Activated B cell treated with CpG ODN at 0.5 μM for 24 hours (primary cell): ENCODE measurements at places on chromosomes 16 and 17.

DNA sequence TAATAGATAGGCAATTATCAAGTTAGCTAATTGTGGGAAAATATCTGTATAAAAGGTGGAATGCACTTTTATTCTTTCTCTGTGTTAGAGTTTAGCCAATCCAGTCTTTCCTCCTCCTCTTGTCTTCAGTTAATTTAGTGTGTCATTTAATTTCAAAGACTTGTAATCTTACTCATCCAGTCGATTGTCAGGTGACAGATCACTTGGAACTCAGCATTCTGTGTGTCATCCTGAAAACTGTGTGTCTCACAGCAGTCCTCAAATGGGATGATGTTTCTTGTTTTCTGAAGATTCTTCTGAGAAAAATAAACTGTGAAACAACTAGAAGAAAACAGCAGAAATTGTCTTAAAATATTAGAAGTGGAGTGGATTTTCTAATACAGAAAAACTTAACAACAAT lies 290 bp upstream of the KRTAP4-1 start:
- no peak for DNase-seq

DNA sequence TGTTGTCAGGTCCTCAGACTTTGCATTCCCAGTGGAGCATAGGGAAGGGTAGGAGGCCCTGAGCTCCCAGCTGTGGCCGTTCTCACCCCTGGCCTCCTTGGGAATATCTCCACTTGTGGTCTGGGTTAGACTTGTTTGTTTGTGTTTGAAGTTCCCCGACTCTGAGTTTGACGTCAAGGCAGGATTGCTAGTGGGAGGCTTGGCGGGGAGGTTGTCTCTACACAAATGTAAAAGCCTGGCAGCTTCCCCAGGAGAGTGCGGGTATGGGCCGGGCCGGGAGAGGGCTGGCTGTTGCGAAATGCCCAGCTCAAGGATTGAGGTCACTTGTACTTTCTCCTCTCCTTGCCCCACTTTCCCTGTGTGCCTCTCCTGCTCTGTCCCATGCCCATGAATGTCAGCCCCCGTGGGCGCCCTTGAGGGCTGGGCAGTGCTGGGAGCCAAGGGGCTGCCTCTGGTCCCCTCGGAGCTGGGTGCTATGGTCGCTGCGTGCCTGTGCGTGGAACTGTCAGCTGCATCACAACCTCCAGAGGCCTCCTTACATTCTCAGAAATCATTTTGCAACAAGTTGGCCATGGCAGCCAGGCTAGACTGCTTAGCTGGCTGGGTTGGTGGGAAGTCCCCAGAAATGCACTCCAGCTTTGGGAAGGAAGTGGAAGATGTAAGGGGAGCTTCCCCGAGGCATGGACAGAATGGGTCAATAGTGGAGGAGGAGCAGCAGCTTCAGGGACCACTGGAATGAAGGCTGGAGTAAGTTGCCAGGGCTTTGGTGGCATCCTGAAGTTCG lies 84.3 kb downstream of the KSR1 start:
- DNase-seq = no peak

GRCh38 chr17:29140051-29140621 lies 40.1 kb downstream of the MYO18A start:
- DNase-seq = peak; percentile 51

GRCh38 chr16:68660359-68660795 lies 15.3 kb downstream of the CDH3 start:
- DNase-seq = no peak

- DNase-seq = no peak
Measured at GRCh38 chr17:77841742-77842527, 116.6 kb upstream of the TNRC6C start.

GRCh38 chr16:14539631-14540030 lies 90.4 kb downstream of the PARN start:
- no peak for DNase-seq

- DNase-seq = no peak
Measured at GRCh38 chr17:76434870-76435269, 18.1 kb downstream of the UBE2O start.

- DNase-seq = no peak
Measured at GRCh38 chr16:67884684-67885083, at the start of gene NRN1L. Gene NRN1L, plus strand, starts transcription at chr16:67884885. Its CDS starts 19 bp downstream, at chr16:67884904.

DNA sequence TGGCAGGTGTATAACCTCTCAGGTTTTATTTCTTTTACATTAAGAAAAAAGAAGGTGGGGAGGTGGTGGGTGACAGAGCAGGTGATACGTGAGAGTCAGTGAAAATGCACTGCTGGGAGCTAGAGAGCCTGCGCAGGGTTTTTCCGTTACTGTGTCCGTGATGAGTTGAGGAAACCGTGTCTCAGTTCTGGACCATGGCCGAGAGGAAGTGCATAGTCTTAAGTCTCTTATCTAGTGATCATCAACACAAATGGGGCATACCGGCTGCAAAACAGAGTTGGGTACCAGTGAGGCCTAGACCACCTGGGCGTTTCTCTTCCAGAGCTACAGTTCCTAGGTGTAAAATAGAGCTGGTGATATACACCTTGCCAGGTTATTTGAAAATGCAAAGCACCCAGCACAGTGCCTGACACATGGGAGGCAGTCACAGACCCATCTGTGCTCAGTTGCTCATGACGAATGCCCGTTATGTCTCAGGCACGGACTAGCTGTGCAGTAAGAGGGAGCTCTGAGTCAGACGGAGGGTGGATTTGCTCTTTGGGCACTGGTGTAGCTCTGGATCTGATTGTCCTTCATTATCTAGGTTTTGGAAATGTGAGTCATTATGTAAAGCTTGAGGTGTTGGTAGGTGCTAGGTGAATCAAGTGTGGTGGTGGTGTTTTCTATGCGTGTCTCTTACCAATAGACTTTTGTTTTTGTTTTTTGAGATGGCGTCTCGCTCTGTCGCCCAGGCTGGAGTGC lies 60.9 kb downstream of the RPTOR start:
- DNase-seq = peak; percentile 25

DNA sequence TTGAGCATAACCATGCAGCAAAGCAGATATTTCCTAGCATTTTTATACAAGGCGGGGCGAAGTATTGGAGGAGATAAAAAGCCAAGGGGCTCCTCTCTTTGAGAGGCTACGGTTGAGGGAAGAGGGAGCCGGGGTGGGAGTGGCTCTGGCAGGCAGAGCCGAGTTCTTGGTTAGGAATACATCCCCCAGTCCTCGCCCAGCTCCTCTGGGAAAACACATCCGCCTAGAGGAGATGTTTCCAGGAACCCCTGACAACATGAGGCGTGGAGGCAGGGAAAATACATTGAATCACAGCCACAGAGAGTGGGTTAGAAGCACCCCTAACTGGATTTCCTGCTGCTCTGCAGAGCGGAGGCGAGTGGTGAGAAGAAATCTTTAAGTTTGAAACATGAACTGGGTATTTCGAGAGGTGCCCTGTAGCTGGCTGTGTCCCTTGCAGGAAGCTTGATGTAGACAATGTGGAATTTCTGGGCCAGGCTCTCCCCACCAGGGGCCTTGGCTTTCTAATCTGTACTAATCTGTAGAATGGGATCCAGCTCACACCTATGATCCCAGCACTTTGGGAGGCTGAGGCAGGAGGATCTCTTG lies 27.3 kb downstream of the TTYH2 start:
- DNase-seq = no peak

DNA sequence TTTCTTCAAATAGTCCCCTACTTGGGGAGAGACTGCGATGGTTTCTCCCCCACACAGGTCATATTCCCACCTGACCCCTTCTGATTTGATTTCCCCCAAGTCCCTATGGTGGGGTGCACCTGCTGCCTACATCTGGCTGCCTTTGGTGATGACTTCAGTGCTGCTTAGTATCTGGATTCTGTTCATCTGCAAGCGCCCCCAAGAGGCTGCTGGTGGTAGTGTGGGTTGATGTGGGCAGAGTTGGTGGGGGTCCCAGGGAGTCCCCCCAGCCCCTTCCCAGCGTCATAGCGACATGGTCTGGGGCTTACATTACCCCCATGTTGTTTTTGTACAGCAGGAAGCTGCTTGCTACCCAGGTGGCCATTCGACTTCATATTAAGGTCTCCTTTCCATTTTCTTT lies 99.2 kb downstream of the NTN1 start:
- DNase-seq = no peak

- DNase-seq = no peak
Measured at GRCh38 chr17:6507535-6507934, 48.8 kb downstream of the PITPNM3 start.

- no peak for DNase-seq
Measured at GRCh38 chr16:27417047-27417671, 15.2 kb downstream of the IL21R start.

- no peak for DNase-seq
Measured at GRCh38 chr17:40956401-40957254, 10.1 kb downstream of the KRT39 start.

DNA sequence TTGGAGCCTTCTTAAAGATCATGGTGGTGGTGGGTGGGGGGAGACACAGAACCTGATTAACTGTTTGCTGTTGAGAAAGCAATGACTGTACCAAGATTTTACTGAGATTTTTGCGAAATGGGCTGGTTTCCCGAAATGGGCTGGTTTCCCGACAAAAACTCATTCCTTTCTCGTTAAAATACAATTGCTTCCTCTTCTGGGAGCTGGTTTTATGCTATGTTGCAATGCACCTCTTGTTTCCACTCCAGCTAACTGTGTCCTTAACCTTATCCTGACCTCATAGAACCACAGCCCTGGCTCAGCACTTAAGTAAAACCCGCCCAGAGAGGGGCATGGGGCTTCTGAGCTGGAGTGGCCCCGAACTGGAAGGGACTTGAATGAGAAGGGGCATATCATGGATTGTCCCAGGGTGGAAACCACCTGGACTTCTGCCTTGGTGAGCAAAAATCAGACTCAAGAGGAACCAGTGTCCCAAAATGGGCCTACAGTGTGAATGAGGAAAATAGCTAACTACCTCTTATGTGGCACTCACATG lies 20.9 kb downstream of the FAM20A start:
- no peak for DNase-seq
